ENCODE measurements at places on chromosomes 2 and 18.

DNA sequence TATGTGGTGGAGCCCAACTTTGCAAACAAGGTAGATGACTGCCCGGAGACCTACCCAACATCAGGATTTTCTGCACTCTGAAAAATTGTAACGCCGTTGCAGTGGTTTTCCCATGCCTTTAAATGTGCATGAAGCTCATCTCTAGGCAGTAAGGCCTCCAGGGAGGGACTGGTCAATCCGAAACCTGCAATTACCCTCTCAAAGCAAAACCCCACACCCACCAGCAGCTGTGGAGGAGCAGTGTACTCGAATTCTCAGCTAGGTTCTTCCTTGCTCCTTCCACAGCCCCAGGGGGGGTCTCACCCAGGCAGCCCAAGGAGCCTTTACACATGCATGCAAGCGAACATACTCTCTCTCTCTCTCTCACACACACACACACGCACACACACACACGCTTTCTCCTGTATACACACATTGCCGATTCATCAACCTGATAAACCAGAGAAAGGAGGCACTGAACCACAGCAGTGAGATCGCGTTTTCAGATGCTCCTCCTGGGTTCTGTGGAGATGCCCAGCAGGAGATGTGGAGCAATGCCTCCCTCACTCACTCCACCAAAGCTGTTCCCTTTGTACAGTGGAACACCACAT lies 109.2 kb downstream of the VIT start:
- DNase-seq, result no peak

DNA sequence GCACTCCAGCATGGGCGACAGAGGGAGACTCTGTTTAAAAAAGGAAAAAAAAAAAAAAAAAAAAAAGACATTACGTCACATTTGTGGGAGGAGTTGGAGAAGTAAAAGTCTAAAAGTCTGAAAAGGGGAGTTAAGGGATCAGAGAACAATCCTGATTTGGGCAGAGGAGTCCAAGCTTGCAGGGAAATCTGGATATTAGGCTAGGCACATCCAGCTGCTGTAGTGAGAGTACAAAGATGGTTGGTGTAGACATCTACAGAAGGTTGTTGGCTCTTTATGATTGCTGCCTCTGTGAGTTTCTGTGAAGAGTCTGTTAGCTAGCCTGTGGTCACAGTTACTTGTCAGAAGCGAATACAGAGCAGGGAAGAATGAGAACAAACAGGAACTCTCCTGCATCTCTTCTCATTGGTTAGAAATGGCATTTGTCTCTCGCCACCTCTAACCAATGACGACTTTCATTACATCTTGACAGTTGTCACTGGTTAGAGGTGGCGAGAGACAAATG lies 3.3 kb upstream of the OSBPL6 start:
- DNase-seq, result no peak

GRCh38 chr18:10660179-10660884 lies 134.5 kb downstream of the NAPG start:
- peak; percentile 31 for DNase-seq

DNA sequence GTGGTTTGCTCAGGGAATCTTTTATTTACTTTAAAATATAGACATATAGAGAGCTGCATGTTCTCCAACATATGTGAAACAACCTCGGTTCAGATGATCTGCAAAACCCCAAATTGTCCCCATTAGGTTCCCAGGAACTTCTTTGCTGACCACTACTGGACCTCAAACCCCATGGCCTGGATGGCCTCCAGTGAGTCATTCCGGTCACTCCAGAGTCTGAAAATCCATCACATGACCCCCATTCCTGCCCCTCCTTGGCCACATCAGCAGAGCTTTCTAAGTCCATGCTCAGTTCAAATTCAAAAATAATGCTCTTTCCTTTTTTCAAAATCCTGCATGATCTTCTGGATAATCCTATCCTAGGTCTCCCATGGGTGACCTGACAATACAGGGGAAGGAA lies 271.0 kb downstream of the TNS1 start:
- no peak for DNase-seq

- DNase-seq, result peak; percentile 41
Observed at GRCh38 chr2:40666398-40666797, 214.5 kb upstream of the SLC8A1 start.

DNA sequence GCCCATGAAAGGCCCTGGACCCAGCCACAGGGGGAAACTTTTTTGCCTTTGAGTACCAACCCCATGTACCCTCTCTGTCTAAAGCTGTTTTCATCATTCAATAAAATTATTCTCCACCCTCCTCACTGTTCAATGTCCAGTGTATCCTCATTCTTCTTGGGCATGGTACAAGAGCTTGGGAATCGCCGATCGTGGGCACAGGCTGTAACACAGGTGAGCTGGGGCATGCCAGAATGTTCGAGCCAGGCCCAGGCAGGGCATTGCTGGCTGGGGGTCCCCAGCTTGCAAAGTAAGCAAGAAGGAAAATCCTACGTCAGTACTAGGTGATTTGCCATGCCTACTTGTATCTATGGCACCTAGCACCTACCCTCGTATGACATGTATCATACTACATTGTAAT lies 162.1 kb upstream of the NOL4 start:
- DNase-seq, result no peak

- no peak for DNase-seq
Observed at GRCh38 chr2:218229851-218230250, 12.9 kb downstream of the ARPC2 start.

DNA sequence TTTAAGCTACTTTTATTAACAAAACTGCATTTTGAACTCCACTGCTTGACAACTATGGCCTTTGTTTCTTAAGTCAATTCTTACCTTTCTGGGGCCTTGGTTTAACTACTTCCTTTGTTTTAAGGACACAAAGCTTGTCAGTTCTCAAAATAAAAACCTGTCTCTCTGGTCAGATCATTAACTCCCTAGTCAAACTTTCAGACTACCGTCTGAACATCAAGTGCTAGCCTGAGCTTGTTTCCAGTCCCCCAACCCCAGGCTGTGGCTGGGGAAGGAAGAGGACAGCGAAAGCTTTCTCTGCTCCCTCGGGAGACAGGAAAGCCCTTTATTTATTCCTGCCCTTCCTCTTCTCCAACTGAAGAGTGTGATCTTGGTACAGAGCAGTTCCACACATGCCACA lies 1.7 kb downstream of the SH3YL1 start:
- no peak for DNase-seq

DNA sequence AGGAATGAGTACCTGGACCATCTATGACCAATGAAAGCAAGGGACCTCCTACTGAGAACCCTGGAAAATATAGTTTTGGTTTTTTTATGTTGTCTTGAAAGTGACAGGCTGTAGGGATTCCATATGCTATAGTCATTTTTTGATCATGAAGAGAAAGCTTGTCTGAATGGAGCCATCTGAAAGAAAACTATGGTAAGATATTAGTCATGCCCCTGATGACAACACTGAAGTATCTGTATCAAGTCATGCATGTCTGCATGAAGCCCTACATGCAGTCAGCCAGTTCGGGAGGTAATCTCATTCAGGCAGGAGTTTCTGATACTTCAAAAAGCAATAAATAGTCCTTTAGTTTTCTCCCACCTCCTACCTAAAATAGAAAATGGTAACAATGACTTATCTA lies 1042.0 kb downstream of the DPP10 start:
- no peak for DNase-seq

DNA sequence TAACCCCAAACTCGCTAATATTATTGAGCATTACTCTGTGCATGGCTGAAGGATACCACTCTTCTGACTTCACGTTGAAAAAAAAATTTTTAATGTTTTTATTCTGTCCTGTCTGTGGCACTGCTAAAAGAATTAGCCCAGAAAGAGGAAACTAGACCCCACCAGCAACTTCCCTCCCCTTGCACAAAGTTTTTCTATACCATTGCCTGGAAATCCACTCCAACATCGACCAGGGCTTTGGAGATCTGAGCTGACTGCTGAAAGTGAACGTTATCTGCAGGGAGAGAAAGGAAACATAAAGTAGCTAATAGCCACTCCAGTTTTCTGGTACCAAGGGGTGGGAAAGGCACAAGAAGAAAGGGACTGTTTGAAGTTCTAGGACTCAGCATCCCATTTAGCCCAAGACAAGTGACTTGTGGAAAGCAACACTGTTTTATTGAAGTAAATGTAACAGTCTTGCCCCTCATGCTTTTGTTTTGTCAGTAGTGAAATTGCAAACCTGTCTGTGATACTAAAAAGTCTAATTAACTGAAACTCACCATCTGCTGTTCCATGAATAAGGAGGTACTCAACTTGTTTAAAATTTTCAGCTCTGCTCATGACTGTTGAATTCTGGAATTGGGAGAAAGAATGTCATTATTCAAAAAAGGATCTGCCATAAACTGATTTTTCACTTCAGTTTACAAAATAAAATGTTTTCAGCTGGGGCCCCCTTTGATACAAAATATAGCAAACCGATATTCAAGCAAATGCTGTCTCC lies 79.1 kb downstream of the DPP4 start:
- DNase-seq, result no peak

DNA sequence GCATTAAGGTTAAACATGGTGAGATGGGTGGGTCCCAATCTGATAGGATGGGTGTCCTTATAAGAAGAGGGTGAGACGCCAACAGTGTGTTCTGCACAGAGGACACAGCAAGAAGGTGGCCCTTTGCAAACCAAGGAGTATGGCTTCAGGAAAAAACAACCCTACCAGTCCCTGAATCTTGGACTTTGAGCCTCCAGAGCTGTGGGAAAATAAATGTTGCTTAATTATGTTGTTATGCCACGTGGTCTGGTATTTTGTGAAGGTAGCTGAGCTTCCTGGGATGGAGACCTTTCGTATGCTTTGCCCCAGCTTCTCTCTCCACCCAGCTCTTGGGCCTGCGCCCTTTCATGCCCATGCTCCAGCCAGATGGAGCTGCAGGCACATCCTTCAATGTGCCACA lies 114.2 kb upstream of the EPC2 start:
- no peak for DNase-seq

- no peak for DNase-seq
Observed at GRCh38 chr2:166643980-166644379, 149.9 kb upstream of the SCN7A start.

- no peak for DNase-seq
Observed at GRCh38 chr2:74851191-74851566, 17.3 kb downstream of the HK2 start.

DNA sequence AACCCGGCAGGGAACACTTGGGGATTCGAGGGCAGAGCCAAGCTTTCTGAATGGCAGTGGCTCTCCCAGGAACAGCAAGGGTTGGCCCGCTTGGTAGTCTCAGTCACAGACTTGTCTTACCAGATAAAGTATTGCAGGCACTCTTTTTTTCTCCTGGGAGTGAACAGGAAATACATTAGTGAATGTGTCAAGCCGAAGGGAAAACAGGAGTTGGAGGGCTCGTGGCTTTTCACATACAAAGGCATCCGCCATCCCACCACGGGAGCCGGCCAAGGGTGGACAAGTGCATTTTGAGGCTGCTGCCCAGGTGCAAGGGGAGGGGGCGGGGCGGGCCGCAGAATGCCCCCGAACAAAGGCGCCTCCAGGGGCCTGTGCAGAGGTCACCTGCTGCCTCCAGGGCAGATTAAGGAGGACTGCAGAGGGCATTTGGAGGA lies 163.3 kb upstream of the SIX3 start:
- no peak for DNase-seq

DNA sequence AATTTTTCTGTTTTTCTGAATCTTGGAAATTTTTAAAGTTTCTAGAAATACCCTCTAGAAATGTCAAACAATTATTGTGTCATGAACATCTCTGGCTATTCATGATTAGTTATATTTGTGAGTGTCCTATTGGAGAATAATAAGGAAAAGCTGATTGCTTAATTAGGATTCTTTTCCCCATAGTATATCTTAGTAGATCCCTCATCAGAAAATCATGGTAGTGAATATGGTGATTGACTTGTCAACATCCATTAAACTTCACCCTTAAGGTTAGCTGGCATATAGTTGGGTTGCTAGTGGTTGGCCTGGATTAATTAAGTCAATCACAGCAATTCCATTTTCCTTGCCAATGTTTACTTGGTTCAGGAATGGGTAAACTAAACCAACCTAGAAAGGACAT lies 18.7 kb upstream of the NABP1 start:
- DNase-seq, result no peak

- no peak for DNase-seq
Observed at GRCh38 chr2:150225030-150225429, 262.4 kb downstream of the RND3 start.

All from renal cortex interstitium (tissue), 15 donors.